ENCODE measurements at places on chromosomes 6 and 20.

DNA sequence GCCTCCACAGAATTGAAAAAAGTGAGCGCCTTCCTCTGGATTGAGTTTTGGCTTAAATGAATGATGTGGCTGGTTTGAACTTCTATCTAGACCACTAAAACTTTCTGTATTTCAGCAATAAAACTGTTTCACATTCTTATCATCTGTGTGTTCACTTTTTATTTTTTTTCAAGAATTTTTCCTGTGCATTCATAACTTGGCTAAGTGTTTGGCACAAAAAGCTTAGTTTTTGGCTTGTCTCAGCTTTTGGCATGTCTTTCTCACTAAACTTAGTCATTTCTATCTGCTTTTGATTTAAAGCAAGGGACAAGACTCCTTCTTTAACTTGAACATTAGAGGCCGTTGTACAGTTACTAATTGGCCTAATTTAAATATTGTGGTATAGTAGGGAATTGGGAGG, 1015.1 kb downstream of the EPHA7 start:
- no peak for DNase-seq

GRCh38 chr6:18681832-18682503, 294.8 kb downstream of the RNF144B start:
- no peak for DNase-seq

DNA sequence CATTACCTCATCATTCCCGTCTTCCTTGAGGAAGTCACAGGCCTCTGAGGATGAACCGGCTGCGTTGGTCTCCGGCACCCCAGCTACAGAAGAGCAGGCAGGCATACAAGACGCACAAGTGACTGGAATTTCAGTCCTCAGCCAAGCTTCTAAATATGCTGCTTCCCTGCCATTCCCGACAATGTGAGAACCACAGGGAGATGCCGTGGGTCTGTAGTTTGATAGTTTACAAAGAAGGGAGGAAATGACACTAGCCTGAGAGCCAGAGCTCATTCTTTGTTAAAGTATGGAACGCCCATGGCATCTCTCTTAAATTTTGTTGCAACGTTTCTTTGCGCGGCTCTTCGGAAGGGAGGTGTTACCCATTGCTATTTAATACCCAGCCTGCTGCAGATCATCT, 25.7 kb downstream of the HEBP2 start:
- no peak for DNase-seq

DNA sequence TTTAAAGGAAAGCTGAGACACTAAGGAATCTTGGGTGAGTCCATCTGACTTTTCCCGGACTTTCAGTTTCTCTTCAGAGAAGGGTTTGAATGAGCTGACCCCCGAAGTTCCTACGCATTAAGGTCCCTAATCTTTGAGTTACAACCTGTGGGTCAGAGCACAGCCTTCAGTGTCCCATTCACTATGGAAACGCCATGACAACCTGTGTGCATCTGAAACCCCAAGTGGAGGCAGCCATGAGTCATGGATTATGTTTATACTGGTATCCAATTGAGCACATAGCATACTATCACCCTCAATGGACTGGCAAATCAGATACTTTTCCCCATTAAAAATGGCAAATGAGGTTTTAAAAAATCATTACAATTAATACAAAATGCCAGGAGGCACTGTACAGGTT, 11.4 kb downstream of the MYLK4 start:
- no peak for DNase-seq

DNA sequence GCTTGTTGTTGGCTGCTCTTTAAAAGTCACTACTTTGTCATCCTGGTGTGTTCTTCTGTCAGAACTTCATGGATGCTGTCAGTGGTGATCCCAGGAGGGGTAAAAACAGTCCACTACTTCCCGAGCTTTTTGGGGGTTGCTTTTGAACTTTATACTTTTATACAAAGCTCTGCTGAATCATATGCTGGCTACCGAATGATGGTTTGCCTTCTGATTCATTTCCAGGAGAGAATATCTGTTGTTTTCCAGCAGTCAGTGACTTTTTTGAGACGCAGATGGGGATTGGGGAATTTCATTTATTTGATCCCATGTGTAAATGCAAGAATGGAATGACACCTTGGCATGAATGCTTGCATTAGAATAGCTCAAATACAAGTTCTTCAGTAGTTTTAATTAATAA, 32.7 kb upstream of the COL10A1 start:
- no peak for DNase-seq

DNA sequence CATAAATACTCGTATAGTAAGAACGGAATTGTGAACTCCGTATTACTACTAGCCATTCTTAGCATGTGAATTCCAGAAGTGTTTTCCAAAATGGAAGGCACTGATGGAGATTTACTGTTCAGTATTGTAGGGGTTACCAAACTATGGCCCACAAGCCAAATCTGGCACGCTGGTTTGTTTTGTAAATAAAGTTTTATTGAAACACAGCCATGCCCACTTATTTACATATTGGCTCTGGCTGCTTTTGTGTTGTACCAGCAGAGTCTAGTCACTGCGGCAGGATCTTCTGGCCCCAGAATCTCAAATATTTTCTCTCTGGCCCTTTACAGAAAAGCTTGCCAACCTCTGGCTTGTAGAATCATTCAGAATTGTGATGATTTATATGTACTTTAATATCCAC, 44.3 kb upstream of the PRELID3B start:
- DNase-seq = no peak

GRCh38 chr6:2086326-2086965, 159.0 kb downstream of the GMDS start:
- no peak for DNase-seq

DNA sequence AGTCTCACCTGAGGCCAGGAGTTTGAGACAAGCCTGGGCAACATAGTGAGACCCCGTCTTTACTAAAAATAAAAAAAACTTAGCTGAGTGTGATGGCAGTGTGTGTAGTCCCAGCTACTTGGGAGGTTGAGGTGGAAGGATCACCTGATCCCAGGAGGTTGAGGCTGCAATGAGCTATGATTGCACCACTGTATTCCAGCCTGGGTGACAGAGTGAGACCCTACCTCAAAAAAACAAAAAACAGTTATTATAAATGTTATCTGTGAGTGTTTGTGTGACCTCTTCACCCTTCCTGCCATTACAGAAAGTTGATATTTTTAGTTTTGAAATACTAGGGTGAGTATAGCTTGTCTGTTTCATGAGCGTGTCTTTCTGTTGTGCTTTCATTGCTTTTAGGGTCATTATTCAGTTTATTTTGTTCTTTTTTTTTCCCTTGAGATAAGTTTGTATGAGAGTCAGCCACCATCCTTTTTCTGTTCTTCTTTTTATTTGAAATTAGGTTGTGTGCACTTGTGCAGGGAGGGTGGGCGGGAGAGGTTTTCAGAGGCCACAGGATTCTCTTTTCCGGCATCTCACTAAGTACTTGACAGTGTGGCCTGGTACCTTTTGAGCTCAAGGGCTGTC, 26.2 kb downstream of the CDYL start:
- no peak for DNase-seq

- DNase-seq = no peak
Observed at GRCh38 chr20:60113771-60114170, 155.5 kb downstream of the CDH26 start.

DNA sequence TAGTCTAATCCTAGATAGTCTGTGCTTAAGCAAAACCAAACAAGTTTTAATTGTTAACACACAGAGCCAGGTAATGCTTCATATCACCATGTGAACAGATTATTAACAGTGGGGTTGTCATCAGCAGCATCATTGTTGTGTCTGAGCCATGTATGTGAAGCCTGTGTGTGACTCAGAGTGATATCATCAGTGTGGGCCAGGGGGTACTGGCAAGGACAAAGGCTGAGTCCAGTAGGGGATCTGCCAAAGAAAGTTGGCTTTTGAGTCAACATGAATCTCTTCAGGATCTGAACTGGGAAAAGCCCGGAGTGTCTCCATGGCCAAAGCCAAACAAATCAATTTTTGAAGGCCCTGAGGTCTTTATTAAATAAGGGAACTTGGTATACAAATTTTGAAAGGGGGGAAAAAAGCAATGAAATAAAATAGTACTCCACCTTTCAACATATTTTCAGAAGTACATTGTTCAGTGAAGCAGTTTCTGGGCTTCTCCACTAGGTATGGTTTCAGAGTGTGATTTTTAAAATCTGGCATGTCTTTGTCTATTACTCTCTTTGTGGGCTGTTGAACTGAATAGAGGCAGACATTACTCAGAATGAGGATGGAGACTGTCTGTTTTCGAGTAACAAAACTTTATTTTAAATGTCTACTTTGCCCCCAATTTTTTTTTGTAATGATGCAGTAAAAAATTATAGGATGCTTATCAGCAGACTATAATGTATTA, 444.2 kb upstream of the JAG1 start:
- no peak for DNase-seq

DNA sequence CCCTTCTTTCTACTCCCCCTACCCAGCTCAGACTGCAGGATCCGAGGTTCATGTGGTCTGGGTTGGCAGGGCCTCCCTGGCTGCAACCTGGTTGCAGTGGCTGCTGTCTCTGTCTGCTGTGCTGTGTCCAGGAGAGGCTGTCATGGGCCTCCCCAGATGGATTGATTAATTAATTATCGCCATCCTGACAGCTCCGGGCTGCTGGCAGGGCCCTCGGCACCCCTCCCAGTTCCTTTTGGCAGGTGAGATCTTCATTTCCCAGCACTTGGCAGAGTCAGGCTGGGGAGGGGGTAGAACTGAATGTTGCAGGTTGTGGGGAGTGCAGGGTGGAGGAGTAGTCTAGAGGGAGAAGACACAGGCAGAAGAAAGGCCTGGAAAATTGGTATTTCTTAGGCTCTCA, 56.7 kb upstream of the ZFAND3 start:
- no peak for DNase-seq

GRCh38 chr20:34824026-34824425, 1.4 kb downstream of the NCOA6 start:
- no peak for DNase-seq

DNA sequence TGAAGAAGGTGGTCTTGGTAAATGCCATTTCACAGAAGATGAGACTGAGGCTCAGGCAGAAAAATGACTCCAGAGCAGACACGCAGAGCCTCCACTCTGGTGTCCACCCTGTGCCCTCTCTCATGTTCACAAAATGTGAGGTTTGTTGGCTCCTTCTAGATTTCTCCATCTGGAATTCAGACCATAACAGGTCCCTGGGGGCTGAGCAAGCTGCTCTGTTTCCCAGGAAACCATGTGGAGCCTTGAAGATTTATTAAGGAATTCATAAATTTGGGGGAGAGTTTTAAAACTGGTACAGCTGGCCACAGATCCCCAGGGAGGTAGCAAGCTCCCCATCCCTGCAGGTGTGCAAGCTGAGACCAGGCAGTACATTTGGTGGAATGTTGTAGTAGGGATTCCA, 38.8 kb upstream of the SIRPA start:
- DNase-seq = no peak

DNA sequence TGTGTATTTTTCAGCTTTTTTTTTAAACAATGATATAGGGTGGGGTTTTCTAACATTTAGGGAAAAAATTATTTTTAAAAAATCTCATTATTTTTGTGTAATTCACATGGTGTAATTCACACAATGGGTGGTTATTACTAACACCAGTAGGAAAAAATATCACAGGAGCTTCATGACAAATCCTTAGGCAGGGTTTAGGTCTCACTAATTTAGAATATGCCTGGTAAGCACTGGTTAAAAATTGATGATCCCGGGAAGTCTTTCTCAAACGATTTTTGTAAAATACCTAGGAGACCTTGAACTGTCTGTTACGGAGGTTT, 29.5 kb upstream of the ZNF217 start:
- DNase-seq = no peak

- no peak for DNase-seq
Observed at GRCh38 chr6:24779416-24780016, 4.8 kb downstream of the GMNN start.

DNA sequence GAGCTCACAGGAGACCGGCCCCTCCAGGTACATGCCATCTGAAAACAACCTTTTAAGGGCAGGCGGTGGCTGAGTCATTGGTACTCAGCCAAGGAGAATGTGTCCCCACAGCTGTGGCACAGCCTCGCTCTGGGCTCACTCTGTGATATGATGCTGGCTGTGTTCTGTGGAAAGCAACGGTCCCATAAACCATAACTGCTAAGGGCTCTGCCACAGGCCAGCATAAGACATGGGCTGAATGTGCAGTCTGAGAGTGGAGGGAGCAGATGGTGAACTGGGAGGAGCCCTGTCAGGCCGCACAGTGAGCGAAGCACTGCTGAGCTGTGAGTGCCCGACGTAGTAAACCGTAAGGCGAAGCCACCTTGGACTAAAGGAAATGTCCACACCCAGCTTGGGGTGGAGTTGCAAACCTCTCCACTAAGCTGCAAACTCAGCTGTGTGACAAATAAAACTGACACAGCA, 375.8 kb downstream of the THBS2 start:
- DNase-seq = peak; percentile 11

GRCh38 chr6:112800439-112800838, 453.3 kb downstream of the RFPL4B start:
- DNase-seq = no peak

DNA sequence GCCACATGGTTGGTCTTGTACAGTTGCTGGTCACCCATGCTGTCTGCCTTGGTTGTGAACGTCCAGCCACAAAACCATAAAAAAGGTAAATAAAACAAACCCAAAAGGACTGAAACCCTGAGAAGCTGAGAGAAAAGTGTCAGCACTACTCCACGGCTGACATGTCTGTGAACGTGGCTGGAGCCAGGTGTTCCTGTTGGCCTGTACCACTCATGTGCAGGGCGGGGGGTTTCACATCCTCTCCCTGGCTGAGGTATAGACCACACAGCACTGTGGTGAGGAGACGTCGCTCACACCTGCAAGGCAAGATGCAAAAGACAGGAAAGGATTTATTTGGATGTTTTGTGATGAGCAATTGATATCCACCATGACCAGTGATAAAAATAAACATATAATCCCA, 51.9 kb upstream of the MRPS10 start:
- DNase-seq = peak; percentile 48

DNA sequence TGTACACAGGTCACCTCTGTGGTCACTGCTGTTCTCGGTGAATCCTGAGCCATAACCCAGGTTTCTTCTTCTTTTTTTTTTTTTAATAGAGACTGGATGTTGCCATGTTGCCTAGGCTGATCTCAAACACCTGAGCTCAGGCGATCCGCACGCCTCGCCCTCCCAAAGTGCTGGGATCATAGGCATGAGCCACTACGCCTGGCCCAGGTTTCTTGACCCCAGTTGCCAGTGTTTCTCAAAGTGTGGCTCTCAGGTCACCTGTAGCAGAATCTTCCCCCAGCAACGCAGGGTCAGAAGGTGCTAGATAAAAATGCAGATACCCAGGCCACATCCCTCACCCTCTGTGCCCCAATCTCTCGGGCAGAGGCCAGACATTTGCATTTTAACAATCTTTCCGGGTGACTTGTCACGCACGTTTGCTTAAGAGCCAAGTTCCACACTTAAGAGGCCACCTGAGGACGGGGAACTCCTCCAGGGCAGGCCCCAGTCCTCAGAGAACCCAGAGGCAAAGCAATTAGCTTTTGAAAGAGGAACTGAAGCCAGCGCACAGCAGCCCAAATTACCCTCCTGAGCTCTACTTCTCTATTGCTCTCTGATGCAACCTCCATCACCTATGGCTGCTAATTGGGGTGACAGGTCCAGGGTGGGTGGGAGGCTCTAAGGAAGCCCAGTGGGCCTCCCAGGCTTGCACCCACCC, 81.8 kb downstream of the NFATC2 start:
- DNase-seq = no peak

Data from CD4-positive, alpha-beta T cell treated with Interleukin-1 beta for 1 hour (primary cell).